ENCODE measurements at places on chromosomes 5 and 9.
A peak's percentile ranks its signal among the peaks of the same experiment; 100 is the strongest.

DNA sequence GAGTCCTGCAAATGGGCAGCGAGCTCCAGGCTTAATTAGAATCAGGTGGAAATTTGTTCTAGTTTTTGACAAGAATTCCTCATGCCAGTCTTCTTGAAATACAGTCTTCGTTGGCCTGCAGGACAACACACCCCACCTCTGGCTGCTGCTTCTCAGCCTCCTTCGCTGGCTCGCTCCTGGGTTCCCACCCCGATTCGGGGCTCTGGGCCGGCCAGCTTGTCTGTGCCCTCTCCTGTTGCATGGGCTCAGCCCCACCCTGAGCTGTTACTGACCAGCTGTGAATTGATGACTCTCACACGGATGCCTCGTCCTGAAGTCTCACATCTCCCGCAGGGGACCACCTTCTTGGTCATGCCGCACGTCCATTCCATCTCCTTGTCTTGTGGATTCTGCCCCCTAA lies 21.0 kb downstream of the PSD2 start:
- no peak for DNase-seq

- DNase-seq, result no peak
Observed at GRCh38 chr5:92927291-92927778, 653.7 kb downstream of the NR2F1-AS1 start.

GRCh38 chr5:63097286-63097685 lies 518.7 kb downstream of the LRRC70 start:
- DNase-seq, result no peak

DNA sequence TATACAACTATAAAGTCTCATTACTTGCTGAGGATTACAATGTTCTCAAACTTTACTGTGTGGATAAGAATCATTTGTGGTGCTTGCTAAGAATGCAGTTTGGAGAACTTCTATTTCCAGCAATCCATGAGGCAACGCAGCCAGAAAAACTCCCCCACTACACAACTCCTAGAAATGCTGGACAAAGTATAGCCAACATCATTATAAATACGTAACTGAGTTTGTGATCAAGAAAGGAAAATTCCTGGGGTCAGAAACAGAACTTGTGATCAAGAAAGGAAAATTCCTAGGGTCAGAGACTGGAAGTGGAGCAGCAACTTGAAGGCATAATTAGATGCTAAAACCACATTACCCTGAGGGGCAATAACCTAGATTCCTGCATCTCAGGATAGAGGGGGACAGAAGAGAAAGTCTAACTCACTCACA lies 81.1 kb downstream of the MAT2B start:
- DNase-seq, result no peak

- DNase-seq, result no peak
Observed at GRCh38 chr9:16825971-16826625, 44.4 kb downstream of the BNC2 start.

DNA sequence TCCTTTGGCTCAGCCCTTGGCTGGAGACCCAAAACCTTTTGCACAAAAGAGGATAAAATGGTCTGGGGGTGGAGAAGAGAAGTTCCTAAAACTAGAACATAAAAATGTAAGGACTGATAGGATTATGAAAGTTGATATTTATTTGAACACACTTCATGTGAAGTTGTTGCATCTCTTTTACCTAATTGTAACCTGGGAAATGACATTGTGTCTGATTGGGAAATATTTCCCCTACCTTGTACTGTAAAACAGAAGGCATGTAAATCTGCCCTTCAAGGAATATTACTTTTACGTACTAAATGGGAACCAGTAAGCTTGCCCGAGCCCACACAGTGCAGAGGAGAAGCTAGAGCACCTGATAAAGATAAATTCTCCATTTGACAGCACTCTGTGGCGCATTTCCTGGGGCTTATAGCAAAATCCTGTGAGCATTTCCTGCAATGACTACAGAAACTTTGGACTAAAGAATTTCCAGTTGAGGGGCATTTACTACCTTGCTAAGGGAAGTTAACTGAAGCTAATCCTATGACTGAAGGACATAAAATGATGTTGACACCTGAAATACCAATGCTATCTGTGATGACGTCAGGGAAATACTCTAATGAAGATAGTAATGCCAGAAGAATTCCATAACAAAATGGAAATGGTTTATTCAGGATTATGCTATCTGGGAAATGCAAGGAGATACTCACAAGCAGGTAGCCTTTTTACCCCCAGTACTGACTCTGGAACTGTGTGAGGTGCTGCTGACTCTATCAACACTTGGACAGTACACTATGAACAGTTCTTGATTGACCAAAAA lies 78.3 kb upstream of the LIFR start:
- no peak for DNase-seq

- DNase-seq, result no peak
Observed at GRCh38 chr9:16031971-16032370, 479.1 kb downstream of the CCDC171 start.

- DNase-seq, result no peak
Observed at GRCh38 chr5:143275512-143276363, 127.7 kb downstream of the NR3C1 start.

- no peak for DNase-seq
Observed at GRCh38 chr5:148499452-148499851, 115.7 kb downstream of the FBXO38 start.

DNA sequence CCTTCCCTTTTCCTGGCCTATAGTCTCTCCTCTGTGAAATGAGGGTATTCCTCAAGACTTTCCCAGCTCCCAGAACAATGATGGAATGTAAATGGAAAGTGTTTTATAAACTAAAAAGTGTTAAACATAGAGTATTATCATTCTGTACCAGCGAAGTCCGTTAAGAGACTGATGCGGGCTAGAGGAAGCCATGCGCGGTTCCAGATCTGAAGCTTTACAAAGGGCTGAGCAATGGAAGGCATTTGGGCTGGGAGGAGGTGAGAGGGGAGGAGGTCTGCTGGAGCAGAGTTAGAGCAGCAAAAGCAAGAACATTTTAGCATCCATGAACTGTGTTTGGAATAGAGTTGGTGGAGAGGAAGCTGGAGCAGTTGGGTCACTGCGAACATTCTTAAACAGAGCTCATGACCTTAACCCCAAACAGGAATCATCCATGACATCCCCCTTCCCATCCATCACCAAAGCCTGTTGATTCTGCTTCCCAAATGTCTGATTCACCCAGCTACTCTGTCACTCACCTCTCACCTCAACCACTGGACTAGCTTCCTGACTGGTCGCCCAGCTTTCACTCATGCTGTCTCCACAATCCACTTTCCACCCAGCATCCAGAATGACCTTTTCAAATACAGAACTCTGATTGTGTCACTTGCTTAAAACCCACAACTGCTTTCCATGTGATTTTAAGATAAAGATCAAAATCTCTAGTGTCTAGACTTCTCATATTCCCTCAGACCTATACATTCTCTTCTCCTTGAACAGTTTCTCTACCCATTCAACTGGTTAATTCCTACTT lies 37.1 kb downstream of the CDK5RAP2 start:
- no peak for DNase-seq

DNA sequence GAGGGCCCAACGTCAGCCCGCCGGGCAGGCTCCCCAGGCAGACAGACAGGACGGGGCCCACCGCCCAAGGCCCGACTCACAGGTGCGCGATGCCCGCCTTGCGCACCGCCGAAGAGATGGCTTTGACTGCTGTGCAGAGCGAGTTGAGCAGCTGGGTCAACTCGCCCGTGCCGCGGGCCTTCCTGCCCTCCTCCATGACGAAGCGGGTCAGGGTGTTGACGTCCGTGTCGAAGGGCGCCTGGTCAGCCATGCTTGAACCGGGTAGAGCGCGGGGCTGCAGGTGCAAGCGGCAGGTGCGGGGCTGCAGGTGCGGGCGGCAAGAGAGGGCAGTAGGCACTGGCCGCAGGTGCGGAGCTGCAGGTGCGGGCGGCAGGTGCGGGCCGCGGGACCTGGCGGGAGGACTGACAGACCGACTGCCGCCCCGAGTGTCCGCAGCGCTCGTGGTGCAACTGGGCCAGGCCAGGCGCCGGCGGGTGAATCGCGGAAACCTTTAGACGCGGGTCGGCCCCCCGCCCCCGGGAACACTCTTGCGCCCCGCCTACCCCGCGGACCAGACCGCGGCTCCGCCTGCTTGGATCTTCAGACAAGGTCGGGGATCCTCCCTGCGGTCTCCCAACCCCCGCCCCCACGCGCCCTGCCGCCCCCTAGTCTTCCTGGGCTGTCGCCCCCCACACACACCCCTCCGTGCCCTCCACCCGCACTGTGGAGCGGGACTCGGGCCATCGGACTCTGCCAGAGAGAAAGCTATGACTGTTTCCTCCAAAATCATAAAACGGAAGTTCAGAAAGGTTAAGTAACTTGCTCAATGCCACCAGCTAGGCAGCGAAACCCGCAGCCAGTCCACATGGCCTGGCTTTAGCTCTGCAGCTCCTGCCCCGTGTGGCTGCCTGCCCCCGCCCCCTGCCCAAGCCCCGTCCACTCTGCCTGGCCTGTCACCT lies at the start of gene FBP1:
Gene FBP1, minus strand, starts transcription at position 458 of the 938 bp plus-strand sequence. Its CDS starts 208 bp downstream, at position 250.
- DNase-seq, result peak; percentile 30

DNA sequence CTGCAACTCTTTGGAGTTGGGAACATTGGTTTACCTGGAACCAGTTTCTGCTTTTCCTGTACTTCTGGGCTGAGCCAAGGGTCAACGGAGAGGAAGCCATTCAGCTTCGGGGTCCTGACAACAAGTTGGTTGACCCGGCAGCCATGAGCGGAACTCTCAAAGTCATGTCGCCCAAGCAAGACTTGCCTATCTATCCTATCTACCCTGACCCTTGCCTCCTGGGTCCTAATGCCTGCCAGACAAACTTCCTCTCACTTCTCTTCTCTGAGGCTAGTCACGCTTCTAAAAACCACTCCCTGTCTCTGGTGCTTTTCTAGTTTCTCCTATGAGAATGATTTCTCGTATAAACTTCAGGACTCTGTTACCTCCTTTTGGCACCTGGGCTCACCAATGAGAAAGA lies 44.7 kb upstream of the CRHBP start:
- no peak for DNase-seq

GRCh38 chr5:67283988-67284487 lies 87.4 kb upstream of the CD180 start:
- no peak for DNase-seq

DNA sequence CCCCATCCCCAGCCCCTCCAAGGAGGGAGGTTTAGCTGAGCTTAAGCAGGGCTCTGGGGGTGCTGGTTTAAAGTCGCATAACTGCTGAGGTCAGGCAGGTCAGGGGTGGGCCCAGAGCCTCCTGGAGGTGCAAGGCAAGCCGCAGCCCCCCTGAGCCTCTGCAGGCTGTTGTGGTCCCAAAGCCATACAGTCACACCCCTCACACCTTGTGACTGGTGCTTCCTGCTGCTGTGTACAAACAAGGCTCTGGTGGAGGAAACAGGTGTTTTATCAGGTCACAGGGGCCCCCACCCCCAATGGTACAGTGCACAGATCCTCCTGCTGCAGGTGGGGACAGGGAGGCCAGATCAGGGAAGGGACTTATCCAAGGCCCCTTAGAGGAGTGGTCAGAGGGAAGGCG lies 8.0 kb downstream of the TCF7 start:
- DNase-seq, result no peak

DNA sequence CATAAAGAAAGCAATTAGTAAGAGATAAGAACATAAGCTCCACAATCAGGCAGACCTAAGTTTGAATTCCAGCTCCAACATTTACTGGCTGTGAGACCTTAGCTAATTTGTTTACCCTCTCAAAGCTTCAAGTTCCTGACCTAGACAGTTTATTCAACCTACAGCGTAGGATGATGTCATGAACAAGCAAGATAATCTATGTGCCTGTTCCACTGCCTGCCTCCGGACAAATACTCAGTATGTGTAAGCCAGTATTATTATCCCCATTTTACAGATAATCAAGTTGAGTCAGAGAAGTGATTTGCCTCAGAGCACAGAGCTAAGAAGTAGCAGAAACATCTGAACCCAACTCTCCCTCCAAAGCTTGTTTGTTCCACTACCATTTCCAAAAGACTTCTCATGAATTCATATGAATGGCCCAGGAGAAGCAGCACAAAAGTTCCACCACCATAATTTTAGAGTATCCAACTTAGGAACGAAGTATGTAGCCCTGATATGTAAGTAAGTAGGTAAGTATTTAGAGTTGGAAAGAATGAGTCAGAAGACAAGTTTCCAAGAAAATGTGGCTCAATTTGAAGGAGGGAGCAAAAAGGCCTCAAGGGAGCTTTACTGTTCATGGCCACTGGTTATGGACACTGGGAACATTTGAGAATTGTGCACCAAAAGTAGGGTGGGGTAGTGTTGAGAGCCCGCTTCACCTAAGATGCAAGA lies 398.2 kb downstream of the NFIB start:
- no peak for DNase-seq

GRCh38 chr5:13029211-13029610 lies 915.3 kb downstream of the DNAH5 start:
- DNase-seq, result no peak

DNA sequence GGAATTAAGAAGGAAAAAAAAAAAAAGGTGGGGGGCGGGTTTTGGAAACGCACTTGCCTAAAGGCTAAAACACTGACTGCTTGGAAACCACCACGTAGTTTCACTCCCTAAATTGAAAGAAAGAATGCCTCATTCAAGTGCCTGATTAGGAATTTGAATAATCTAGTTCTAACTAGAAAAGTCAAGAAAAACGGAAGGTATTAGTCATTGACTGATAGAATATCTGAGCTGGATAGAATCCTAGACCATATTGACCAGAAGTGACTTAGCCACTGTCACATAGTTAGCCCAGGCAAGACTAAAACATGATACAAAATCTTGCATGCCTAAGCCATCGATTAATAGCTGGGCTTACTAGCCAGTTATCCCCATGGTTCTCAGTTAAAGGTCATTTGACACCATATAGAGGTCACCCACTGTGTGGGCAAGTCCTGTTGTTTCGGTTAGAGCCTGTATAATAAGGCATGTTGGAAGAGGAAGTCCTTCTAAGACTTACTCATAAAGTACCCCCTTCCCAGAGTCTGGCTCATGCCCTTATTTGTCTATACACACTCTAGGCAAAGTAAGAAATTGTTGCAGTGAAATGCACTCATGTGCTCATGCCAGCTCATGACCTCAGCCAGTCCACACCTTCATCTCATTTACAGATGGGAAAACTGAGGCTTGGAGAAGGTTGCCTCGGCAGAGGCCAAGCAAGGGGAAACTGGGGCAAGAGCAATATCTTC lies 40.2 kb downstream of the SH3RF2 start:
- no peak for DNase-seq

GRCh38 chr5:36209664-36210063 lies 32.1 kb downstream of the NADK2 start:
- no peak for DNase-seq

DNA sequence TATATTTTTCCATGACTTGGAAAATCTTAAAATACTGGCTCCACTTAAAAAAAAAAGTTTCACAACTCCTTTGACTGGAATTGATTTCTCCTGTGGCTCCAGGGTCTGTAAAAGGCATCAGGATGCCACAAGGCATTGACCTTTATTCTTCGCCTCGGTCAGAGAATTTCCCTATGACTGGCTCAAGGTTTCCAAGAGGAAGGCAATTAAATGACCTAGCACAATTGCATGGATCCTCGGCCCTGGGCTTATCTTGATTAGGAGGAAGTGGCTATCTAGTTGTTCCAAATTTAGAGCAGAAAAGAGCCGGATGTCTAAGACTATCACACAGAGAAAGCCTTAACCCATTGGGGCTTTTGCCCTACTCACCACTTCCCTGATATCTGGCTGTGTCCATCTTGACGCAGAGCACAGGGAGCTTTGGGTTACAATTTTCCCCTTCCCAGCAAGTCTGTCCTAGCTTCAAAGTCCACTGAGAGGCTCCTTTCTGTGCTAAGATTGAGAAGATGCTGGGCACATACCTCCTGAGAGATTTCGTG lies 56.9 kb upstream of the COL15A1 start:
- DNase-seq, result no peak

Data from stimulated activated CD8-positive, alpha-beta memory T cell treated with anti-CD3 and anti-CD28 coated beads, Interleukin-15, amount 100 ng/mL, for 48 hours (primary cell).